ENCODE measurements at places on chromosomes 2 and 18.

DNA sequence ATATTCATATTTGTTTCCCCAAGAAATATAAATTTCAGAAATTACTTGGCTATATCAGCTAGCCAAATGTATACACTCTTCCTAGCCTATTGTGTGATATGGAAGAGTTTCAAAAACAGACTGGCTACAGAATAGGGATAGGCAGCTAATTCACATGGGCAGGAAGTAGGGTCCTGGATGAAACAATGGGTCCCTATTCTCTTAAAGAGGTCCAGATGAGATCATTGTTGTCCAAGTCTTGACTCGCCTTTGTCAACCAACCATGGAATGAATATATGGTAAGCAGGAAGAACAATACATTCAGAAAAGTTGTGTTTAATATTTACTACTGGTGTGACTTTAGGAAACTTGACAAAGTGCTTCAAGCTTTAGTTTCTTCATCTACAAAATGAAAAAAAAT lies 319.9 kb downstream of the NBAS start:
- DNase-seq: no peak

GRCh38 chr18:59518705-59519104 lies 159.6 kb upstream of the LMAN1 start:
- DNase-seq: no peak

DNA sequence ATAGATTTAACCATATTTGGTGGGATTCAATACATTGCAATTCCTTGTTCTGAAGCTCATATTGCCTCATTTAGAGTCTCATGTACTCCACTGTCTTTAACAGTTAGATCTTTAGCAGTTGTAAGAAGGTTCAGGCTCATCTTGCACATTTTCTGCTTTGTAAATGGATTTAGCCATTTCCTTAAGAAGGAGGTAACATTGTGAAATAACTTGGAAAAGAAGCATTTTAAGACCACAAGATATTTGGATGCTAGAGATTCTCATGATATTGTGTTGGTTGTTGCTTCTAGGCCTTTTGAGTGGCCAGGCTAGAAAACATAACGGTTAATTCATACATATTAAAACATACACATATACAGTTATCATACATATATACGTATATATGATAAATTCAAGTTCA lies 445.8 kb upstream of the NXPH2 start:
- DNase-seq: no peak

DNA sequence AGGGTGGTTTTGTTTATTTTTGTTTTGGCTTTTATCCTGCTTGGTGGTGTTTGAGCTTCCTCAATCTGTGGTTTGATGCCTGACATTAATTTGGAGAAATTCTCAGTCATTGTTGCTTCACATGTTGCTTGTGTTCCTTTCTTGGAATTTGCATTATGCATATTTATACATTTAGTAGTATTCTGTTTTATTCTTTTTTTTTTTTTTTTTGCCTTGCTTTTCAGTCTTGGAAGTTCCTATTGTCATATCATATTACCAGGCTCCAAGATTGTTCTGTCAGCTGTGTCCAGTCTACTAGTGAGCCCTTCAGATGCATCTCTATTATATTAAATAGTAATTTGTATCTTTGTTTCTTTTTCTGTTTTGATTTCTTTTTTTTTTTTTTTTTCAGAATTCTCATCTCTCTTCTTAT lies 77.0 kb downstream of the EPC2 start:
- DNase-seq: no peak

DNA sequence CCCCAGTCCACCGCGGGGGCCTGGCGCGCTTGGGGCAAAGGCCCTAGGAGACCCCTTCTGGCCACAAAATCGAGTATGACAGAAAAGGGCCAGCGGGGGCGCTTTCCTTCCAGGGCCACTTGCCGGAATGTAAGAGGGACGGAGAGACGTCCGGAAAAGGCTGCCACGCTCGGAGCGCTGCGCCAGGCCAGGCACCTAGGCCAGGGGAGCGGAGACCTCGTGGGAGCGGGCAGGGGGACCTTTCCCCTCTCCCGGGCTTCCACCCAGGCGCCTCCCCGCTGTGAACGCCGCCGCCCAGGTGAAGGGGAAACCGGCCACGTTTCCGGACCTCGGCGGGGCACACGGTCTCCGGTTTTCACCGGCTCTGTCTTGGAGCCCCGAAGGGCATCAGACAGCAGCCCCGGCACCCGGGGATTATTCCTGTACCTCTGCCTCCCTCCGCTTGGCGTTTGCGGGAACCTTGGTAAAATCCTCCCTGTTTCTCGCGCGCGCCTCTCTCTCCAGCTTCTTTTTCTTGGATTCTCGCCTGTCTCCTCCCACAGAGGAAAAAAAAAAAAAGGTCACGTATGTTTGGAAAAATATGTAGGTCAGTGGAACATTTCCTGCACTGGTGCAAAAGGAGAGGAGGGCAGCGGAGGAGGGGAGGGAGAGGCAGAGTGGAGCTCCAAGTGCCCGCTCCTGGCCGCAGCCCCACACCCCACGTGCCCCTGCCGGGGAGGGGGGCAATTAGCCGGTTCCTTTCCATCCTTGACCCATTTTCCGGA lies 1.2 kb upstream of the NPAS2 start:
- DNase-seq: peak; percentile 59

DNA sequence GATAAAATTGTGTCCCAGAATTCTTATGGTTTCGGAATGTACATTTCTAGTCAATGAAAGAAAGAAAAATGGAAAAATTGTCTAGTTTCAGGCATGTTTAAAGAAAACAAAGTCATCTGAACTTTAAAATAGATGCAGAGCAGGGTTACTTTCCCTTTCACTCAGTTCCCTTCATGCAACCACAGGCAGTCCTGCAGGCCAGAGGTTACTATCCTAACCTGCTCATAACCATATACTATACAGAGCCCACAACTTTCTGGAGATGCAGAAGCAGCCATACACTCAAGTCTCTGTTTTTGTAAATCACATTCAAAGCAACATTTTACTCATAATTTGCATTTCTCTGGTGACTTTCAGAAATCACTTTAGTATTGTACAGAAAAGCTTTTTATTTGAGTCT lies 690.3 kb downstream of the MBD2 start:
- no peak for DNase-seq

GRCh38 chr2:214066862-214067261 lies 344.0 kb upstream of the VWC2L start:
- no peak for DNase-seq

GRCh38 chr2:75522543-75523312 lies 38.0 kb downstream of the EVA1A start:
- no peak for DNase-seq

- DNase-seq: peak; percentile 6
Observed at GRCh38 chr2:170052151-170052550, 125.8 kb upstream of the MYO3B start.

- DNase-seq: no peak
Observed at GRCh38 chr2:157971702-157972101, 95.6 kb upstream of the ACVR1 start.

DNA sequence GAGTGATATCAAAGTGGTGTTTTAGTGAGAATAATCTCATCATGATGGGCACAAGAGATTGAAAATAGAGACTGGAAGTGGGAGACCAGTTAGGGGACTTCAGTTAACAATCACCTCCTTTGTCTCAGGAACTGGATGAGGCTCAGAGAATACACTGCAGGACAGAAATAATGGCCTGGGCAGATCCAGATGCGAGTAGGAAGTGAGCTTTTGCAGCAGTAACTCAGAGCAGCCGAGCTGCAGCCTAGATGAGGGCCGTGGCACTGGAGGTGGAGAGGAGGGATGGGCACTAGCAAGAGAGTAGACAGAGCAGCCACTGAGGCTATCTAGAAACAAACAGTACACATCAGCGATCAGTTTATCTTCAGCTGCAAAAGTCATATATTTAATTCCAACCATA lies 48.6 kb downstream of the CYB5A start:
- no peak for DNase-seq

GRCh38 chr2:74020702-74021406 lies 36.1 kb downstream of the TET3 start:
- no peak for DNase-seq
